ENCODE measurements at places on chromosomes 3 and 15.

DNA sequence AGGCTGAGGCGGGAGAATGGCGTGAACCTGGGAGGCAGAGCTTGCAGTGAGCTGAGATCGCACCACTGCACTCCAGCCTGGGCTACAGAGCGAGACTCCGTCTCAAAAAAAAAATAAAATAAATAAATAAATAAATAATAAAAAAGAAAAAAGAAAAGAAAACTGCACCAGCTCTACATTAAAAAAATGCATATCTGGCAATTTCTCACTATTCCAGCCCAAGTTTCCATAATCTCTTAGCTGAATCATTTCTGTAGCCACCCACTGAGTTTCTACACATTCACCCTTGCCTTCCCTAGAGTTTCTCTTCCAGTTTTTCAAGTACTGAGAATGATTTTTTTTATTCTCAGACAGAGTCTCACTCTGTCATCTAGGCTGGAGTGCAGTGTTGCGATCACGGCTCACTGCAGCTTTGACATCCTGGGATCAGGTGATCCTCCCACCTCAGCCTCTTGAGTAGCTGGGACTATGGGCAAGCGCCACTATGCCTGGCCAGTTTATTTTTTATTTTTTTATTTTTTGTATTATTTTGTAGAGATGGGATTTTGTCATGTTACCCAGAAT lies 24.5 kb upstream of the SLC7A14 start:
- DNase-seq = no peak

DNA sequence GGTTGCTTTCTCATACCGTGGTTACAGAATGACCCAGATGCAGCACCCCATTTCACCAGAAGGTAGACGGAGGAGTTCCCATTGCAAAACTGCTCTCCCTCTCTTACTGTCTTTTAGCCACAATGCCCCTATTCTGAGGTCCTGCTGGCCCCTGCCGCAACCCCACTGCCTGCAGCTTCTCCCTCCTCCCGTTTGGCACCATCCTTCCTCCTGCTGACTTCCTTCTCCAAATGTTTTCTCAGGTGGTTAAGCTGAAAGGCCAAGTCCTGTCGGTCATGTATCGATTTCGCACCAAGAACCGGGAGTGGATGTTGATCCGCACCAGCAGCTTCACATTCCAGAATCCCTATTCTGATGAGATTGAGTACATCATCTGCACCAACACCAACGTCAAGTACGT lies 132.3 kb upstream of the ABHD17C start:
- DNase-seq = no peak

- DNase-seq = peak; percentile 56
These were observed 604 bp upstream of the TJP1 start for GRCh38 chr15:29822684-29823459.

GRCh38 chr3:42690766-42691680 lies 5.7 kb downstream of the KLHL40 start:
- no peak for DNase-seq

GRCh38 chr15:61521953-61522352 lies 292.9 kb upstream of the RORA start:
- no peak for DNase-seq

GRCh38 chr3:186839874-186840641 lies 2.5 kb upstream of the ADIPOQ start:
- no peak for DNase-seq

DNA sequence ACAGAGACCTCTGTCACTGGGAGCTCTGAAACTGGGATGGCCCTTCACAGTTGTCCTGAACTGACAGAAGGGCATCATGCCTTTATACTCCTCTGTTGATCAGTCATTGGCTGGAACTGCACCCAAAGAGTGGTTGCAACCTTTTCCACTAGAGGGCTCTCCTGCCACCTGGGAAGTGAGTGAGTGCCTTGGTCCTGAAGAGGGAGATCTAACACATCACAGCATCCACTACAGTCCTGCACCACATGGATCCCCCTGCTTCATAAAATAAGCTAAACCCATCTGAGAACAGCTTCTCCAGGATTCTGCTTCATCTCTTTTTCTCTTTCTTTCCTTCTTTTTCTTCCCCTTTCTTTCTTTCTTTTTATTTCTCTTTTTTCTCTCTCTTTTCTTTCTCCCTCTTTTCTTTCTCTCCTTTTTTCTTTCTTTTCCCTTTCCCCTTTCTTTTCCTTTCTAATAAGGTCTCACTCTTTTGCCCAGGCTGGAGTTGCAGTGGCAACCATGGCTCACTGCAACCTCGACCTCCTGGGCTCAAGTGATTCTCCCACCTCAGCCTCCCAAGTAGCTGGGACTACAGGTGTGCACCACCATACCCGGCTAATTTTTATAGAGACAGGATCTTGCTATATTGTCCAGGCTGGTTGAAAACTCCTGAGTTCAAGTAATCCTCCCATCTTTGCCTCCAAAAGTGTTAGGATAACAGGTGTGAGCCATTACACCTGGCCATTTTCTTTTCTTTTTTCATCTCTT lies 42.8 kb upstream of the RAF1 start:
- no peak for DNase-seq

GRCh38 chr15:69170597-69170996 lies 10.2 kb downstream of the GLCE start:
- peak; percentile 15 for DNase-seq

- DNase-seq = no peak
These were observed 20.3 kb downstream of the EHD4 start for GRCh38 chr15:41952013-41952563.

DNA sequence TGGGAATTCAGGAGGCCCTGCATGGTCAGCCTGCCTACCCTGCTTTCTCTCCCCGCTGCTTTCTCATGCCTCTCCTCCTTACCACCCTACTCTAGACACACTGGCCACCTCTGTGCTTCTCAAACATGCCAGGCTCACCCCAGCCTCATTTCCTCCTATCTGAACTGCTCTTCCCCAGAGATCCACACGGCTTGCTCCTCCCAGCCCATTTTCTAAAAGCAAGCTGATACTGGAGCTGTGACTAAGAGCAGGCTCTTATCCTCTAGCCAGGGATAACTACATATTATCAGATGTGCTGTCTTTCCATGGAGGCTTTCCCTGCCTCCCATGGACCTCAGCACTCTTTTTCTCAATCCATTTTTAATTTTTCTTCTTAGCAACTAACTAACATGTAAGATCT lies 85.9 kb downstream of the BOC start:
- no peak for DNase-seq

DNA sequence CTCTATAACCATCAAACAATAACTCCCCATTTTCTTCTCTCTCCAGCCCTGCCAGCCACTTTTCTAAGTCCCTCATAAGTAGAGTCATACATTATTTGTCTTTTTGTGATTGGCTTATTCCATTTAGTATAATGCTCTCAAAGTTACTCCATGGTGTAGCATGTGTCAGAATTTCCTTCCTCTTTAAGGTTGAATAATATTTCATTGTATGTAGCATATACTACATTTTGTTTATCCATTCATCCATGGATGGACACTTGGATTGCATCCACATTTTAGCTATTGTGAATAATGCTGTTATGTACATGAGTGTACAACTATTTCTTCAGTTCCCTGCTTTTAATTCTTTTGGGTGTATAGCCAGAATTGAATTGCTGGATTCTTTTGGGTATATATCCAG lies 138.4 kb downstream of the ATG7 start:
- no peak for DNase-seq

GRCh38 chr15:67127965-67128364 lies 62.6 kb downstream of the SMAD3 start:
- DNase-seq = no peak

DNA sequence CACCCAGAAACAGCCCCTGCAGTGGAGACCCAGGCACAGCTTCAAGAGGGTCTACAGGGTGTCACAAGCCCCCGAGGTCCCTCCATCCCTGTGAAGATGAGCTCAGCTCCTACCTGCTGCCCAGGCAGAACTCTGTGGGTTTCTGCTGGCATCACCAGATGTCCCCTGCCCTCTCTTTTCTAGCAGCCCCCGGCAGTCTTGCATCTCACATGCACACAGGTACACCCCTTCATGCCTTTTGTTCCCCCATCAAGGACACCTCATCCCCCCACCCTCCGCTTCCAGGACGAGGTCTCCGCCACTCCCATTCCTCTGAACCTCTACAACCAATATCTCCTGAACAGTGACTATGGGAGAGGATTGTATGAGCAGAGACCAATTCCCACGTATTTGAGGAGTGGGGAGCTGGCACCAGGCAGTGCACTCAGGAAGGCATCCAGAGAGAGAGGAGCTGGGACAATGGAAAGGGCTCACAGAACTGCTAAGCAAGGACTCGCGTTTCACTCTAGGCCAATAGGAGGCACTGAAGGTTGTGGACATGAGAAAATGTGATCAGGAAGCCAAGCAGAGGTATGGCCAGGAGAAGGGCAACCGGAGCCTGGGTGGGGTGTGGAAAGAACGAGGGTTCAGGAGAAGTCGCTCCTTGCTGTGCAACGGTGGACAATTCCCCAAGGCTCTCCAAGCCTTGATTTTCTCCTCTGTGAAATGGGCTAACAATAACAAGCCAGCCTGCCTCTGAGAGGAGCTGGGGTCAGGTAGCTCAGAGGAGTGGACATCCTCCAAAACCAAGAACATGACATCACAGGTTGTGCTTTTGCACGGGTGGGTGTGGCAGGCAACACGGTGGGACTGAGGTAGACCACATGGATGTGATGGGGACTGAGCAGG lies 115.2 kb downstream of the CHSY1 start:
- DNase-seq = no peak

GRCh38 chr15:90165659-90166489 lies 35.3 kb upstream of the SEMA4B start:
- peak; percentile 33 for DNase-seq

DNA sequence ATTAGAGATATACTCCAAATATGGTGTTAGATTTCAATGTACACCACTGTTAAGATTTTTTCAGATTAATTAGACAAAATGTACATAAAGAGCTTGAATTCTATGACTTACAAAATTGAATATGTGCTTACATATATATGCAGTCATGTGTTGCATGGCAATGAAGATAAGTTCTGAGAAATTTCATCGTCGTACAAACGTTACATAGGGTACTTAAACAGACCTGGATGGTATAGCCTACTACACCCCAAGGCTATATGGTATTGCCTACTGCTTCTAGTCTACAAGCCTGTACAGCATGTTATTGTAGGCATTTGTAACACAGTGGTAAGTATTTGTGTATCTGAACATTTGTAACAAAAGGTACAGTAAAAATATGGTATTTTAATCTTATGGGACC lies 9.3 kb downstream of the IL16 start:
- DNase-seq = no peak

DNA sequence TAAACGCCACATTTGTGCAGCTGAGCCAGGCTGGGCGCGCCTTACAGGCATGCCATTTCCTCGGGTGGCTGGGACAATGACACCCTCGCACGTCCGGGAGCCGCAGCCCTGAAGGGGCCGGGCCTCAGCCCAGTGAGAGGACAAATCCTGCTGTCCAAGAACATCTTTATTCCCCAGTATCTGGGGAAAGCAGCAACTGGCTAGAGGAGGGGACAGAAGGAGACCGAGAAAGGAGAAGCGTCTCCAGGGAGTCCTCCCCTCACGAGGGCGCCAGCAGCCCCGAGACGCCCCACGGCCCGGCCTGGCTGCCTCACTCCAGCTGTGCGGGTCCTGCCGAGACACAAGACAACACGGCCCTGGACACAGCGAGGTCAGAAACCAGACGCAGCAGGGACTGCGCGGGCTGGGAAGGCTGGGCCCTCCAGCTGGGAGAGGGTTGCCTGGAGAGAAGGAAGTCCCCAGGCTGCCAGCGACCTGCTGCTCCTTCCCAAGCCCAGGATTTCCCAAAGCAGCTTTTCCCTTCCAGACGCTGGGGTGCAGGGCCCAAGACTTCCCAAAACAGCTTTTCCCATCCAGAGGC lies 130.2 kb downstream of the CHSY1 start:
- DNase-seq = no peak

- DNase-seq = no peak
These were observed 66.1 kb upstream of the NPHP3 start for GRCh38 chr3:132788301-132788671.

- DNase-seq = no peak
These were observed 701.8 kb downstream of the ZPLD1 start for GRCh38 chr3:103136621-103137020.

DNA sequence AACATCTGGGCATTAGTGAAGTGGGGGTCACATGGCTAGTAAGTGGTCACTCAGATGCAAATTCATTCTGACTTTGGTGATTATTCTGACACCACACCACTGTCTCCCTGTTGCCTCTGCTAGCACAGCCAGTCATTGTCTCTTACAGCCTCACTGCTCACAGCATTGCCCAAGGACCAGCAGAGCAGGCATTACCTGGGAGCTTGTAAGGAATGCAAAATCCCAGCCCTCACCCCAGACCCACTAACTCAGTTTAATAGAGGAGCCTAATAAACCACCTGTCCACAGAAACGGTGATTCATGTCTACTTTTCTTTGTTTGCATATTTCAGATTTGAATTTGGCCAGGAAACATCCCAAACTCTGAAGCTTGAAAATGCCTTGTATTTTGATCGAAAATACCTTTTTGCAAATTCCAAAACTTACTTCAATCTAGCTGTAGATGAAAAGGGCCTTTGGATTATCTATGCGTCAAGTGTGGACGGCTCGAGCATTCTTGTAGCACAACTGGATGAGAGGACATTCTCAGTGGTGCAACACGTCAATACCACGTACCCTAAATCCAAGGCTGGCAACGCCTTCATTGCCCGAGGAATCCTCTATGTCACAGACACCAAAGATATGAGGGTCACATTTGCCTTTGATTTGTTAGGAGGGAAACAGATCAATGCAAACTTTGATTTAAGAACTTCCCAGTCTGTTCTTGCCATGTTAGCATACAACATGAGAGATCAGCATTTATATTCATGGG lies 62.7 kb downstream of the GLDN start:
- no peak for DNase-seq

- no peak for DNase-seq
These were observed 27.0 kb upstream of the POLG start for GRCh38 chr15:89361451-89362202.

- no peak for DNase-seq
These were observed 26.5 kb downstream of the ATRIP start for GRCh38 chr3:48472923-48473616.

- DNase-seq = no peak
These were observed 35.5 kb downstream of the ATP8B4 start for GRCh38 chr15:50083424-50084025.

DNA sequence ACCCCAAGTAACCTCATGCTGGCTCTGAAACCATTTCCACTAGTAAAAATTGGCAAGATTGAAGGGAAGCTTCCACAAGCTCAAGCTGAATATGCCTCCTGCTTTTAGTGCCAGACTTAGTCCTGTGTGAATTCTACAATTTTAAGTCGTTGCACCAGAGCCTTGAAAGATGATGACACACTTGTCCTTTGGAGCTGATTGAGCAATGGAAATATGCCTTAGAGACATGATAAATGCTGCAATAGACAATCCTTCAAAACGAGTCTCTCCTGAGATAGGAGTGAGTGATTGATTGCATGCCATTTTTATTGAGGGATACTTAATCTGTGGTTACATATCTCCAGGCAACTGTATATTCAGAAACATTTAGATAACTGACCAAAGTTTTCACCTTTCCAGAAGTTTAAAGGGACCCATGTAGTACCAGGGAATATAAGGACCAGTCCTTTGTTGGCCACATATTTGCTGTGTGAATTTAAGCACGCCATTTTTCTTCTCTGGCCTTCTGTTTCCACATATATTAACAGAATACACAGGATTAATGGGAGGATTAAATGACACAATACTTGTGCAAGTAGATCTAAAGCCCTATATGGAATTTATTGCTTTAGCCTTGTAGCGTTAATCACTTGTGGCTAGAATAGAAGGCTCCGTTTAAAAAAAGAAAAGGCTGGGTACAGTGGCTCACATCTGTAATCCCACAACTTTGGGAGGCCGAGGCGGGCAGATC lies 65.1 kb downstream of the PPARG start:
- DNase-seq = no peak

- no peak for DNase-seq
These were observed 271.7 kb downstream of the CNTN4 start for GRCh38 chr3:2370317-2370716.

- no peak for DNase-seq
These were observed 745 bp downstream of the RSL24D1 start for GRCh38 chr15:55195996-55196395.

All from NCI-H1417 treated with DMSO at 0.1 percent for 48 hours (cell line).